ENCODE measurements at places on chromosomes 3 and 15.

DNA sequence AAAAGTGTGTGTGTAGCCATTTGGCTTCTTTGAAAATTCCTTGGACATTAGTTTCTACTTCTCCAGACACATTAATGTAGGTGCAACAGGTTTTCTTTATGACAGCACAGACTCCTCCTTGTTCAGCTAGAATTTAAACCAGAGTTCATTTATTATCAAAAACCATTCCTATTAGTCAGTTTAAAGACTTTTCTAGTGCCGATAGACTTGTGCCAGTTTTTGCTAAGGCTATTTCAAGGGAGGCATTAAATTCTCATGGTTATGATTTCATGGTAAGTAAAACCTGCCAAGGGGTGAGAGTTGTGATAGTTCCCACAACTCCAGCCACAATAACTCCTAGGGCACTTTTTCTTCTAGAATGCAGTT lies 20.6 kb upstream of the SENP7 start:
- no peak for DNase-seq

- no peak for DNase-seq
These were observed 28.5 kb downstream of the PLSCR4 start for GRCh38 chr3:146222204-146223046.

DNA sequence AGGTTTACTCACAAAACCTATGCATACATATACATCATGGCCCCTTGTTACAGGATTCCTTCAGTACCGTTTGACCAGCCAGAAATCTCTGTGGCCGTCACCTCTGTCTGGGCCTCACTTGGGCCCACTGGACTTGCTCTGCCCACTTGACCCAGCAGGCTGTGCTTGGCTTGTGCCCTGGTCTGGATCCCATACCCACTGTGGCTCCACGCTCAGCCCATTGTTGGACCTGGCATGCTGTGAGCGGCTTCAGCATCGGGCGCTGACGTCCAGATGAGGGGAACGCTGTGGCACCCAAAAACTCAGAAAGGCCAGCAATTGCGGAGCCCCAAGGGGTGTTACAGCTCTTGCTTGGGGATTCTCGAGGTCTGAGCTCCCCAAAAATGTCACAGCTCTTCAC lies 733.6 kb downstream of the PLOD2 start:
- DNase-seq = no peak

DNA sequence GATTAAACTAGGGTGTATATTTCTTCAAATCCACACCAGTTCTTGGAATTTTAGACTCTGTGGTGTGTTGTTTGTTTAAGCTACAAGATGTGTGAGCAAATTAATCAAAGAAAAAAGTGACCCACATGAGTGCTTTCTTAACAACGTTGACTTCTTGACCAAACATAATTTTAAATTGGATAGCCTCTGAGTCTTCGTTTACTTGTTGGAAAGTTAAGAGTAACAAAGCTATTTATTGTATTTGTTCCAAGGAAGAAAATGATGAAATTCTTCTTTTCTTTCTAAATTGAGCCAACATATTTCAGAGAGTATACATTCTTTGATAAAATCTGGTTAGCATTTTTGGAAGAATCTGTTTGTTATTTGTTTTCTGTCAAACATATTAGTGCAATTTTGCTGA lies 99.9 kb upstream of the IGSF10 start:
- no peak for DNase-seq

DNA sequence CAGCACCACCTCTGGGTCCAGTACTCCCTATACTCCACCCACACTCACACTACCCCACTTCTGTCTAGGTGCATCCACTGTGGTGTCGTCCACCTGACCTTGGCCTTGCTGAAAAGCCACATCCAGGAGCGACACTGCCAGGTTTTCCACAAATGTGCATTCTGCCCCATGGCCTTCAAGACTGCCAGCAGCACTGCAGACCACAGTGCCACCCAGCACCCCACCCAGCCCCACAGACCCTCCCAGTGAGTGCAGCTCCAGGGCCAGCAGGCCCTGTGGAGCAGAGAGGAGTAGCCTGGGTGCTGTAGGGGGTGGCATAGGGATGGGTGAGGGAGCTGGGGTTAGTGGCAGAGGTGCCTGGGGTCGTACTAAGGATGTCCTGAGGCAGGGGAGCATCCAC lies 19.4 kb upstream of the ALPK3 start:
- no peak for DNase-seq

DNA sequence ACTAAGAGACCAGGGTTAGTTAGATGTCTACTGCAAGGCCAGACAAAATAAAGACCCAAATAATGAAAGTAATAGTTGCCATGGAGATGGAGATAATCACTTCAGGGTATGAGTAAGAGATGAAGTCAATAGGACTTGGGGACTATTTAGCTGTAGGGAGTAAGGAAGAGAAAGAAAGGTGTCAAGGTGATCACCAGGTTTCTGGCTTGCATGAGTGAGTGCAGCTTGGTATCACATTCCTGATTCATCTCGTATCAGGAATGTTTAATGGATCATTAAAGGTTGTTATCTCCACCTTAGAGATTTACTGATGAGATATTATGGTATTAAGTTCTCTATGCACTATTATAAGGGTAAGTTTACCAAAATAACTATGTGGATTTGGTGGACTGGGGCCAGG lies 357.4 kb upstream of the ATP11B start:
- DNase-seq = no peak

DNA sequence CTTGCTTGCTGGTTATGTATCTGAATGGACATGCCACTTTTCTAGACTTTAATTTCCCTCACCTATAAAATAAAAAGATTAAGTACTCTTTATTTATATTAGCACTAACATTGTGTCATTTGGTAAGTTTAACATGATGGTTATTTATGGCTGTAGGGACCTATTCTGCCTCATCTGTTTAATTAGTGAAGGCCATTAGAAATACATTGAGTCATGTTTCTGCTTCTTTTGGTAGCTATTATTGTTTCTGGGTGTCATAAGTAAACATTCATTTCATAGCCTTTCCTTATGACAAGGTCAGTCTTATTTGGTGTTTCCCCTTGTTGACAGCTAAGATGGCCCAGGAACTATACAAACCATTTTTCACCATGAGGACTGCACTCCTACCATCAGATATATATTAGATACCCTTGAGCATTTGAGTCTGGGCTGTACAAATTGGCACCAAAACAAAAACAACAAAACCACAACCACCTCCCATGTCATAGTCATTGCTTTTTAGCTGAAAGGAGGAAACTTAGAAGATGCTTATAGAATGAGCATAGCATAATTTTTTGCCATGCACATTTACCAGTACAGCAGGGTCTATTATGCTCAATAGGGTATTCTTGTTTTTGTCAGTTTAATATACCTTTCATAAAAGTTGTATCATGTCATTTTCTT lies 39.3 kb downstream of the SRP14 start:
- no peak for DNase-seq

- DNase-seq = no peak
These were observed 450.2 kb upstream of the WNT5A start for GRCh38 chr3:55937301-55937700.

- DNase-seq = no peak
These were observed 11.0 kb upstream of the FBLN2 start for GRCh38 chr3:13537909-13538296.

GRCh38 chr15:94168250-94168649 lies 63.1 kb upstream of the MCTP2 start:
- DNase-seq = no peak

DNA sequence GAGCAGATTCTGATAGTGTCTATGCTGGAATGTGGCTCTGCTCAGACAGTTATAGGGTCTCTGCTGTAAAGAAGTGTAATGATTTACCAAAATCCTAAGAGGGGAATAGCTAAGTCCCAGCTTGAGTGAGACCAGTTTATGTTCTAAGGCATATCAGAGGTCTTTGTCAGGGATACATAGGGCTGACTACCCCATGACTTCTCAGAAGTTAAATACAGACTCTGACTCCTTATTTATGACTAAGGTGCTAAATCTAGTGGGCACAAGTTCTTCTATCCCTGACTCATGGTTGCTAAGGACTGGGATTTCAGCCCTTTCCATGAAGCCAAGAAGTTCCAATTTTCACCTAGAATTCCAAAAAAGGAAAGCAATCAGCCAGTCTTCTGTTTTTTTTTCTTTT lies 192.6 kb upstream of the POU1F1 start:
- no peak for DNase-seq

DNA sequence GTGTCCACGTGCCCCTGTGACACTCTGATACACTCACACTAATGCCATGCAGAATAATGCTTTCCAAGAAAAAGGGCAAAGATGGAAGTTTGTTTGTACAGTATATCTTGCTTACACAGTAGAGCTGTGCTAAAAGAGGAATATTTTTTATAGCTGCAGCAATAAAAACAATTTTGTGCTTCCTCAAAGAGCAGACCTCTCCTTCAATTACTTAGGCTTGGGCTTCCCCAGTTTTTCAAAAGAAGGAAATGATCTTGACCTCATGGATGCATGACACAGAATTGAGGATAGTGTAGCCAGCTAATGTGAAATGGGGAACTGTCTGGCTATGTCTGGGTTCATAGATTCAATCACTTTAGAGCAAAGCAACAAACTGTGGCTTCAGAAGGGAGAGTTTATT lies 137.4 kb downstream of the STT3B start:
- no peak for DNase-seq

DNA sequence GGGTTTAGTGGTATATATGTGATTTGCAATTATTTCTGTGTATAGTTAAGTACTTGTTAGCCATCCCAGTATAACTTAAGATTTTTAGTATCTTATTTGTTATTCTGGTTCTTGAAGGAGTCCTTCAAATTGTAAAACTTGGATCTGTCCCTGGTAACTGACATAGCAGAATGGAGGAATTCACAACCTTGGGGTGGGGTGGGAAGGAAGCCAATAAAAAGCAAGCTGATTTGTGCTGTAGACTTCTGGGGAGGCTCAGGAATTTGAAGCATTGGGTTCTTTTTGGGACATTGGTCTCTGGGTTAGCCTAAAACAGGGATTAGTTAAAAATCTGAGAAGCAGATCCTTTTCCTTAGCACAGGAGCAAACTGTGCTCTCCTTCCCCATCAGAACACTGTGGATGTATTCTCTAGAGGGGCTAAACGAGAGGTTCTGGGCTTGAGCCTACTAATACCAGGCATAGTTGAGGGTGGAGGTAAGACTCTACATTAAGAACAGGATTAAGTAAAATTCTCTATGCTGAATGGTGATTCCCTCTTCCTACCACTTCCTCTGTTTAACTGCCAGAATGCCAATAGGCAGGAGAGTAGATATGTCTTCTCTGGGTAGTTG lies 42.2 kb downstream of the GMPS start:
- no peak for DNase-seq

GRCh38 chr3:9841015-9841414 lies 2.8 kb downstream of the RPUSD3 start:
- DNase-seq = no peak

DNA sequence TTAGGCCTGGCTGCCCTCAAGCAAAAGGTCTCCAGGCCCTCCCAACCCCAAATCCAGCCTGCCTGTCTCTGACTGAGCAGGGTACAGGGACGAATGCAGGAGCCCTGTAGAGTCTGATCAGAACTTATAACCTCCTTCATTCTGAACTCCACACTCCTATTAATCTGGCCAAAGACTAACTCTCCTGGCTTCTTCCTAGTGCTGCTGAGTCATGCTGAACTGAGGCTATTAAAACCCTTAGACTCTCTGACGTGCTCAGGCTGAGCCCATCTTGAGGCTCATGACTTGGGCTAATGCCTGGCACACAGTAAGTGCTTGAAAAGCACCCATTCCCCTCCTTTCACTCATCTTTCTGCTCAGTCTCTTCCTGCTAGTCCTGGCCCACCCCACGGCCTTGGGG lies 81.9 kb downstream of the NUP210 start:
- no peak for DNase-seq

DNA sequence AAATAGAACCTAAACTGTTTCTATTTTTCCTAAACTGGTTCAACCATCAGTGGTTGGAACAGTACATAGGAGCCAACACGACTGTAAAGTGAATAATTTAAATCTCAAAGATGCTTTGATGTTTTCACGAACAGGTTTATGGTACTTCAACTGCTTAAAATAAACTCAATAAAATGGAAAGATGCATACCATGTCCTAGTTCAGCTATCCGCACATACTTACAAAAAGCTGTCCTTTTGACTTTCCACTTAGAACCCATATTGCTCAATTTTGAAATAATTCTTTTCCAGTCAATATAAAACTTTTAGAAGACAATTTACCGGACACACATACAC lies 902 bp downstream of the CMTM6 start:
- DNase-seq = no peak

GRCh38 chr3:50242851-50243542 lies 7.0 kb downstream of the GNAI2 start:
- peak; percentile 31 for DNase-seq

GRCh38 chr3:134858441-134859035 lies 63.5 kb downstream of the EPHB1 start:
- DNase-seq = no peak

DNA sequence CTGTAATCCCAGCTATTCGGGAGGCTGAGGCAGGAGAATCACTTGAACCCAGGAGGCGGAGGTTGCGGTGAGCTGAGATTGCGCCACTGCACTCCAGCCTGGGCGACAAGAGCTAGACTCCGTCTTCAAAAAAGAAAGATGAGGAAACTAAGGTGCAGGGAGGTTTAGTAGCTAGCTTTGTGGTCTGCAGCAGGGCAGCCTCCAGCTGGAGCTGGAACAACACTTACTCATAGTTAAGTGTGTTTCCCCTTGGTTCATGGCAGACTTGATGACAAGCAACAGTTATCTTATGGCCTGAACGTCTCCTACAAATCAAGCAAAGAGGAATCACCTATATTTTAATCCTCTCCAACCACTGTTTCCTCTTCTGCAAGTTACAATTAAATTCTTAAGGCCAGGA lies 12.6 kb downstream of the KAT2B start:
- DNase-seq = no peak

DNA sequence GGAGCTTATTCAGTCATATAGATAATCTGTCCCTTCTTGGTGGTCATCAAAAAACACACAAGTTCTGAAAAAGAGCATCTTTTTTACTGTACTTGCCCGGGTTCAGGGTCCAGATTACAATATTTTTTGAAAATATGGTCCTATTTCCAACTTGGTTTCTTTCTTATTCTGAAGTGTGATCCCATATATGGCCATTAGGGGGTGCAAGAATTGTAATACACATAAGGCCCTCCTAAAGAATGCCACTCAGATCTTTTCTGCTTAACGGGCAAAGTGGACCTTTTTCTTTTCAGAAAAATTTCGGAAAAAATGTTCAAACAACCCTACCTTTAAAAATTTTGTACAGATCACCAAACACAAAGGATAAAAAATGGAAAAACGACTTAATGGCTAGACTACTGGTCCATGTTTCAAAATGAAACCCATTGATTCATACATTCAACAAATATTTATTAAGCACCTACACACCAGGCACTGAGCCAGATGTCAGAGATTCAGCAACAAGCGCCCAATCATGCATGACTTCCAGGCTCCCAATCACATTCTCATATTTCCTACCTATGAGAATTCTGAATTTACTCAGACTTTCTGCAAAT lies 102.0 kb upstream of the MYRIP start:
- no peak for DNase-seq

All from CD8-positive, alpha-beta memory T cell (primary cell).